Left lung (tissue), 14 donors: ENCODE measurements at places on chromosomes 2 and 18. TPM values are rescaled to one million over a fixed set of nuclear protein-coding genes. Genes with fewer than 3 reads are reported as not detected.

The WDFY1 gene
- 71.3 TPM for polyA plus RNA-seq

The WNT6 gene
- polyA plus RNA-seq, result not detected

The UGT1A5 gene
- not detected for polyA plus RNA-seq

The TBR1 gene
- polyA plus RNA-seq, result not detected

The NCKAP1 gene
- 114 TPM for polyA plus RNA-seq

The DUSP19 gene
- 7.0 TPM for polyA plus RNA-seq

The PRKAG3 gene
- polyA plus RNA-seq, result not detected

The PLEK gene
- 12.8 TPM for polyA plus RNA-seq

The KIAA2012 gene
- polyA plus RNA-seq, result 2.8 TPM

The GALR1 gene
- 0.07 TPM for polyA plus RNA-seq

The CRYGC gene
- not detected for polyA plus RNA-seq

DNA sequence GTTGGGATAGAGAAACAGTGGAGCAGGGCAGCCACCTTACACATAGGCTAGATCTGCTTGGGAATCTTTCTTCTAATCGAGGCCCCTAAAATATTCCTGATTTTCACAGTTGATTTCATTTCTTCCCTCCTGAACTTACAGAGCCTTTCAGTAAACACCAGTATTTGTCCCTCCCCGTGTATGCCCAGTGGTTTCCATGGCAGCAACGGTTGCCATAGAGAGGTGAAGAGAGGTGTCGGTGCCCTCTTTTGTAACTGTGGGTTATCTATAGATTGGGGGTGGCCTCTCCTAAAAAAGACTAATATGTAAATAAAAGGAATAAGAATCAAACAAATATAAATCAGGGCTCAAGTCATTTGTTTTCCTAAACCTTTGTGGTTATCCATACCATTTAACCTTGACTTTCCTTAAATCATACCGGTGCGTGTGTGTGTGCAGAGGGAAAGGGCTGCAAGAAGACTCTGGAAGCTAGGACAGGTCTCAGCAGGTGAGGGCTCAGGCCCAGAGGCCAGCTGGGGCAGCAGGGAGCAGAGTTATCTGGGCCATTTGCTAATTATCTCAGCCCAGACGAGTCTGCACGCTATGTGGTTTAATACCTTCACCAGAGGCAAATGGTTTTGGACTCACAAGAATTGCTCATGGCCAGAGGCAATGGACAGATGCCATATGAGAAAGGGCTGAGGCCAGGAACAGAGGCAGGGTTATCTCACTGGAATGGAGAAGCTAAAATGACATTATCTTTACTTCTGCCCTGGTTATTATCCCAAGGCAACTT, 35.5 kb downstream of the LIPG start:
- no peaks in the 10 kb centered on the region for H3K4me1 ChIP-seq
- H3K4me3 ChIP-seq, result no peak overlapping the region
- no peak for DNase-seq
- H3K27ac ChIP-seq, result no peak overlapping the region

- H3K4me1 ChIP-seq, result no peaks in the 10 kb centered on the region
- no peak overlapping the region for H3K4me3 ChIP-seq
- no peaks in the 10 kb centered on the region for H3K36me3 ChIP-seq
Observed at GRCh38 chr2:130152816-130153595, 8.1 kb upstream of the CCDC74B start.

GRCh38 chr2:79835911-79836310, 323.1 kb downstream of the CTNNA2 start:
- no peak overlapping the region for H3K27ac ChIP-seq
- no peaks in the 10 kb centered on the region for H3K27me3 ChIP-seq
- H3K36me3 ChIP-seq, result no peaks in the 10 kb centered on the region
- no peak overlapping the region for H3K4me3 ChIP-seq
- H3K4me1 ChIP-seq, result no peaks in the 10 kb centered on the region
- no peak for DNase-seq

DNA sequence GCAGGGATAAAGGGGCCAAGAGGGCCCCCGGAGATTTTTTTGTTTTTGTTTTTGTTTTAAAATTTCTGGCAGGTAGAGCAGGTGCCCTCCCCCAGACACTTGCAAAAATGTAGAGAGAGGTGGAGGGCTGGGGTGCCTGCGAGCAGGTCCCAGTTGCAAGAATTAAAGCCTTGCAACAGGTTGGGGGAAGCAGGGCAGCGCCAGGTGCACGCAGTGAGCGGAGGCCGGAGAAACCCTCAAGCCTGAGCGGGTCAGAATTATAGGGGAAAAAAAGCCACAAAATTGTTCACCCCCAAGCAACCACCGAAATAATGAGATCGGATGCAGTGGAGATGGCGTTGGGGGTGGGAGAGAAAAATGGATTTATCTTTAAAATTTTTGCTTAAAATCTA, 527 bp downstream of the IGFBP5 start:
- H3K27me3 ChIP-seq, result peaks cover 14% of the 10 kb centered on the region
- H3K36me3 ChIP-seq, result no peaks in the 10 kb centered on the region
- DNase-seq, result no peak
- H3K27ac ChIP-seq, result peak overlapping the region; percentile 18
- H3K4me3 ChIP-seq, result peak overlapping the region; percentile 34

- H3K36me3 ChIP-seq, result peaks cover 17% of the 10 kb centered on the region
- no peaks in the 10 kb centered on the region for H3K27me3 ChIP-seq
Observed at GRCh38 chr18:77090546-77091174, 41.9 kb downstream of the MBP start.

DNA sequence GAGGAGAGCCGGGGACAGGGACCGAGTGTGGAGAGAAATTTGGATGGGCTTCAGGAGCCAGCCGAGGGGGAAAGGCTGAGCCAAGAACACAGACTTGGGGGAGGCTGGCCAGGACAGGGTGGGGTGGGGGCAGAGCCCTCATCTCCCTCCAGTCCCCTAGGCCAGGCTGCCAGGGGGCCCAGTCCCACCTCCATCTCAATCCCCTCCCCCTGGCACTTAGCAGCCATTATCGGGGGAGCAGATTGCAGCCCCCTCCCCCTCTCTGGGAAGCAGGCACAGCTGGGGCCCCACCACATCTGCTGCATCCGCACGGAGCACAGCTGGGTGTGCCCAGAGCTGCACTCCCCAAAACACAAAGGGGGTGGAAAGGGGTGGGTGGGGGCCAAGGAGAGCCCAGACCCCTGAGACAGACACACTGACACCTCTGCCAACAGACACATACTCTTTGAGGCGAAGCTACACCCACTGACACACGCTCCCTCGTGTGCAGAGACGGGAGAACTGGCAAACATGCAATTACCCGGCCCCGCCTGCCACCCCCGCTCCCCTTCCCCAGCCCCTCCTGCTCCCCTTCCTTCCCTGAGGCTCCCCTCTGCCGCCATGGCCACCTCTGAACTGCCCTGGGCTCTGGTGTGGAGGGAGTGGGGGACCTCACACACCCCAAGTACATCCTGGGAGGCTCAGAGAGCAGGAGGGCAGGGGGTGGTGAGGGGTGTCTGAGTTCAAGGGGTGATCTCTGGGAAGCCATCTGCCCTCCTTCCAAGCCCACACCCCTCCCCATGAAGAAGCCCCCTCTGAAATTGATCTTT, 5.1 kb upstream of the ASIC4 start:
- DNase-seq, result no peak
- no peaks in the 10 kb centered on the region for H3K4me1 ChIP-seq
- no peak overlapping the region for H3K4me3 ChIP-seq

GRCh38 chr18:70454704-70455322, 166.0 kb downstream of the SOCS6 start:
- H3K4me3 ChIP-seq, result no peak overlapping the region
- H3K27me3 ChIP-seq, result no peaks in the 10 kb centered on the region
- H3K4me1 ChIP-seq, result no peaks in the 10 kb centered on the region
- no peak overlapping the region for H3K27ac ChIP-seq
- H3K36me3 ChIP-seq, result no peaks in the 10 kb centered on the region
- peak; percentile 51 for DNase-seq

DNA sequence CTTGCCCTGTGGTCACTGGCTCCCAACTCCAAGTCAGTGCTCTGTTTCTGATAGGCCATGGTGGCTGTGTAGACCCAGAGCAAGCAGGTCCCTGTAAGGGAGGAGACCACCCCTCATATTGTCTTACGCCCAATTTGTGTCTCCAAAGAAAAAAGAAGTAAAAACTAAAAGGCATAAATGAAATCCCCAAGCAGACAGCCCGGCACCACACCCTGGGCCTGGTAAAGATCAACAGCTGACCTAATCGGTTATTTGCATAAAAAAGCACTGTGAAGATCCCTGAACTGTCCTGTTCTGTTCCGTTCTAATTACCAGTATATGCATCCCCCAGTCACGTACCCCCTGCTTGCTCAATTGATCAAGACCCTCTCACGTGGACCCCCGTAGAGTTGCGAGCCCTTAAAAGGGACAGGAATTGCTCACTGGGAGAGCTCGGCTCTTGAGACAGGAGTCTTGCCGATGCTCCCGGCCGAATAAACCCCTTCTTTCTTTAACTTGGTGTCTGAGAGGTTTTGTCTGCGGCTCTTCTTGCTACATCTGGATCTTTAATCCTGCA, 364.1 kb upstream of the HS6ST1 start:
- no peak overlapping the region for H3K4me3 ChIP-seq
- no peaks in the 10 kb centered on the region for H3K36me3 ChIP-seq
- H3K4me1 ChIP-seq, result no peaks in the 10 kb centered on the region
- no peak for DNase-seq
- no peak overlapping the region for H3K27ac ChIP-seq

GRCh38 chr2:65969161-65969560, 465.8 kb upstream of the MEIS1 start:
- H3K4me1 ChIP-seq, result no peaks in the 10 kb centered on the region
- H3K36me3 ChIP-seq, result no peaks in the 10 kb centered on the region
- no peak for DNase-seq
- no peak overlapping the region for H3K27ac ChIP-seq
- H3K4me3 ChIP-seq, result no peak overlapping the region
- H3K27me3 ChIP-seq, result no peaks in the 10 kb centered on the region

DNA sequence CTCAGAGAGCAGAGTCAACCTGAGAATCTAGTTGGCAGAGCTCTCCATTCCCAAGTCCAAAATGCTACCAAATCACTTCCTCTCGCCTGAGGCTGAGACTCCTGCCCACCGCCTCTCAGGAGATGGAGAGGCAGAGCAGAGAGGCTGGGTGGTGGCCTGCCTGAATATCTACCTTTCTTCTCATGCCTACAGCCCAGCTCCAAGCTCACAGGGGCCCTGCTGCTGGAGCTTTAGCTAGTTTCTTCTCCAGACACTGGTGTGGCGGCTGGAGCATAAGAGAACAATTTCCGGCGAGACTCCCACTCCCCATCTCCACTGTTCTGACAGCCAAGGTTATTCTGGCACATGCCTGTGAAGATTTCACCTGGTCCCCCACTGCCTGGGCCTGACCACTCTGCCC, 8.1 kb upstream of the CYP26B1 start:
- no peak overlapping the region for H3K27ac ChIP-seq
- no peak for DNase-seq
- no peaks in the 10 kb centered on the region for H3K4me1 ChIP-seq
- no peaks in the 10 kb centered on the region for H3K36me3 ChIP-seq
- no peaks in the 10 kb centered on the region for H3K27me3 ChIP-seq

DNA sequence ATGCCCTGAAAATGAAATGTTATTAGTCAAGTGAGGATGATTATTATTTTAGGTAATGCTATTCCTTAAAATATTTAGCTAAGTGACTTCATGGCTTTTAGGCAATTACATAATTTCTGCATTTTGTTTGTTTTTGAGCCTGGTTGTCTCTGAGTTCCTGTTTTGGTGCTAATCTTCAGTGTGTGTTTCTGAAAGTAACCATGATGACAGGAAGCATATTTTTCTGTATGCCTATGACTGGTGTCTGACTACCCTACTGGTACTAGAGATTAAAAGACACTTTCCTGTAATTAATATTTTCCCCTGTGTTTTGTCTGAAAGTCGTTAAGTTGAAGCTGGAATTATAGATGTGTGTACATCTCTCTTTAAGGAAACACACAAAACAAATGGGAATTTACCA, 295.0 kb upstream of the SPRED2 start:
- no peak for DNase-seq
- no peak overlapping the region for H3K27ac ChIP-seq
- H3K4me3 ChIP-seq, result no peak overlapping the region
- H3K36me3 ChIP-seq, result no peaks in the 10 kb centered on the region
- no peaks in the 10 kb centered on the region for H3K4me1 ChIP-seq
- H3K27me3 ChIP-seq, result no peaks in the 10 kb centered on the region

GRCh38 chr18:31565782-31566512, 25.7 kb upstream of the TTR start:
- H3K27me3 ChIP-seq, result no peaks in the 10 kb centered on the region
- no peak for DNase-seq
- no peaks in the 10 kb centered on the region for H3K36me3 ChIP-seq
- H3K4me1 ChIP-seq, result no peaks in the 10 kb centered on the region
- no peak overlapping the region for H3K27ac ChIP-seq

DNA sequence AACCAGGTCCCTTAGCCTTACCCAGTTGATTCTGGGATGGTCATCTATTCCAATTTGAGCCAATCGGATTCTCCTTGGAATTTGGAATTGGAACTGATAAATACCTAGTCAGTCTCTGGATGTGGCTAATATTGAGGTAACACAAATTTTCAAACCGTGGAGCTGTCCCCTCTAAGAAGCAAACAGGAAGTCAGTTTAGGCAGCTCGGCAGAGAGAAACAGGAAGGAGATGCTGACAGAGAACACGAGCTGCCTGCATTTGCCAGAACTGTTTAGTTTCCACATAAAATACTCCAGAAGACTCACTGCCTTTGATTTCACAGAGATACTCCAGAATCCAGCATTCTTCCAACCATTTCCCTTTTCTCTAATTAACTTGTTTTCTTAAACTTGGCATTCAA, 1024.9 kb downstream of the BCL11A start:
- H3K27ac ChIP-seq, result no peak overlapping the region
- H3K4me3 ChIP-seq, result no peak overlapping the region
- H3K4me1 ChIP-seq, result no peaks in the 10 kb centered on the region
- no peaks in the 10 kb centered on the region for H3K27me3 ChIP-seq

DNA sequence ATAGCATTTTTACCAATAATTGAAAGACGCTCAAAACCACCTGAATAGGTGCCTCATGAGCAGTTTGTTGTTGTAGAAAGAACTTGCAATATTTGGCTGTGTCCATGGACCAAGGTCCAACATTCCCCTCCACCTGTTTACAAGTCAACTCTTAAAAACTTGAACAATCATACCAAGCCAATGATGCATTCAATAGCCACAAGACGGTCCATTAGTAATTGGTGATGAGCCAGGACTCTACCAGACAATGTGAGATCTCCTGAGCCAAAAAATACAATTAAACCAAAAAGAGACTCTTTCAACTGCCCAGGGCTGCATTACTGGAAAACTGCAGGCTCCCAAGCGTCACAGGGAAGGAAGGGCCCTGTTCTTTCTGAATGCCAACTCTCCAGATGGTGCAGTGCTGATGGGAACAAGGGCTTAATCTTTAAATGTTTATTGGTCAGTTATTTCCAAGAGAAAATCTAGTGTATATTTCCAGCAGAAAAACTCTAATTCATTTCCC, 118.8 kb upstream of the EPB41L3 start:
- H3K36me3 ChIP-seq, result no peaks in the 10 kb centered on the region
- no peaks in the 10 kb centered on the region for H3K4me1 ChIP-seq
- no peak for DNase-seq

DNA sequence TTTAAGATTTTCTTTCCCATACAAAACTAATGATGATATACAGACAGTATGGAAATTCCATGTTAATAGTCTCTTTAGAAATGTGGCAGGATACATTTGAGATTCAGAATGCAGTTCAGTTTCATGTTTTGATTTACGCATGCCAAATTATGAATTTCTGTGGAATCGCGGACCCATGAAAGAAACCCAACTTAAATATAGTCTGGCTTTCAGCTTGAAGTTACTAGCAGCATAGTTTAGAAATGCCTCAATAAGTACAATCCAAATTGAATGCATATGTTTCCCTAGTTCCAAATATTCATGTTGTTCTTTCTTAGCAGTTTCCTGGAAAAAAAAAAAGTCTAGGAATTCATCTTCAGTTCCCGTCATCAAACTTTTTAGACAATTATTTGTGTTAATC, 164.1 kb upstream of the RASGRP3 start:
- H3K4me1 ChIP-seq, result no peaks in the 10 kb centered on the region
- H3K4me3 ChIP-seq, result no peak overlapping the region
- H3K36me3 ChIP-seq, result no peaks in the 10 kb centered on the region
- H3K27ac ChIP-seq, result no peak overlapping the region
- DNase-seq, result no peak
